Urinary bladder (tissue), 4 donors: ENCODE measurements at places on chromosomes 3 and 15. TPM values are rescaled to one million over a fixed set of nuclear protein-coding genes. Genes with fewer than 3 reads are reported as not detected.

GRCh38 chr3:18422972-18423371 is 2.2 kb downstream of the SATB1 start:
- no peak for DNase-seq

Gene SLC9A9
- total RNA-seq, result 46.2 TPM

Gene SPTSSB
- 74.9 TPM for total RNA-seq

GRCh38 chr3:151905647-151906046 is 32.2 kb downstream of the SUCNR1 start:
- DNase-seq, result no peak

Gene A4GNT
- not detected for total RNA-seq

GRCh38 chr3:58158442-58159153 is 52.2 kb downstream of the DNASE1L3 start:
- no peak for DNase-seq

Gene TMEM39A
- total RNA-seq, result 85.2 TPM

Gene CYP1A1
- total RNA-seq, result 0.26 TPM

Gene RHOV
- total RNA-seq, result 9.3 TPM

Gene RFT1
- 14.2 TPM for total RNA-seq

Gene GOLGA8M
- 2.1 TPM for total RNA-seq

DNA sequence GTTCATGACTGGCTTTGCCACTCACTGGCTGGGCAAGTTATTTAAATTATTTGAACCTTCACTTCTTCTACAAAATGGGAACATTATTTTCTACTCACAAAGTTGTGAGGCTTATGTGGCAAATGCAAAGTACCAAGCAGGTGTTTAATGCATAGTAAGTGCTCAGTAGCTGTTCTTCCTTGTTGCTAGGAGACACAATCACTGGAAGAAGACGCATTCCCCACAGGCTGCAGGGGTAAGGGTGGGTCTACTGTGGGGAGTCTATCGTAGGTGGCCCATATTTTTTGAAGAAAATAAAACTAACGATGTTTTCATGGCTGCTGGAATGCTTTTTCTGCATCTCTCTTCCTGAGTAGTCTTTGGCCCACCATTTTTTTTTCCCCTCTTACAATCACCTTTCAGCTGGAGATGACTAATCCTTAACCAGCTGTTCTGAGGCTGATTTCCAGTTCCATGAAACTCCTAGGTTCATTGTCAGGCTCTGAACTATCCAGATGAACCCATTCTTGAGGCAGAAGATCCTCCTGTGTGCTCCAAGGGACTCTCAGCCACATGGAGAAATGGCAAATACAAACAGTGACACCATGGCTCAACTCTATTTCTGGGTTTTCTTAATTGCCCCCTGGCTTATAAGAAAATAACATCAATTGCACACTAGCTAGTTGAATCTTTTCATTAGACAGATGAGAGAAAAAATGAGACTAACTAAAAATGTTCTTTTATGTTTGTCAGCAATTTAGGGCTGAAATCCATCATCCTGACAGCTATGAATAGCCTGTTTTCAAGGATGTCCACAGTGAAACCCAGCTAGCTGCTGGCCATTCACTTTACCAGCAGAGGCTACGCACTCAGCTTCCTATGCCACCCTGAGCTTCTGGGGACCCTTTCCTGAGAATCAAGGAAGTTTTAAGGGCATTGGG is 108.3 kb upstream of the ETV5 start:
- DNase-seq, result no peak

DNA sequence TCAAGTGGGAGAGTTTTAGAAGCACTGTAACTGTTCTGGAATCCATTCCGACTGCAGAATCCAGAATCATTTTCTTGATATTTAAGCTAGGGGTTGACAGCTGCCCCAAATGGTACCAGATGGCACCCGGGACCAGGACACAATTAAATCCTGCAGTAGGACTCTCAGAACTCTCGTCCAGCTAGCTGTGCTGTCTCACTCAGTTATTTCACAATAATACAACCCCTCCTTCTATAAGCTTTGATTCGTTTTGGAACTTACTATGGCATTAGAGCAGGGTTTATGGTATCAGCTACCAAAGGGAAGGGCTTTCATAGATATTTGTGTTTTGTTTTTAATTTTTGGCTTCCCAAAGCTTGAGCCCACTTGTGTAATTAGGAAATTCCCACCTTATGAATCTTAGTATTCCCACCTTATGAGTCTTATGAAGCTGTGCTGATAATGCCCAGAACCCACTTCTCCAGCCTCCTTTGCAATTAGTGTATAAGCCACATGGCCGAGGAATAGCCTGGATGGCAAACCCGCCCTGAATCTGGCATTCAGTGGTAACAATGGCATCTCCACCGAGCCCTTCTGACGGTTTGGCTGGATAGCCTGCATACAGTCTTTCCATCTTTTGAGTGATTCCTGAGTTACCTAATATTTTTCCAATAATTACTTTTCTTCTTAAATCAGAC is 120.1 kb downstream of the UACA start:
- no peak for DNase-seq

Gene CPN2
- not detected for total RNA-seq

Gene HCLS1
- 11.6 TPM for total RNA-seq

Gene CPNE9
- not detected for total RNA-seq

DNA sequence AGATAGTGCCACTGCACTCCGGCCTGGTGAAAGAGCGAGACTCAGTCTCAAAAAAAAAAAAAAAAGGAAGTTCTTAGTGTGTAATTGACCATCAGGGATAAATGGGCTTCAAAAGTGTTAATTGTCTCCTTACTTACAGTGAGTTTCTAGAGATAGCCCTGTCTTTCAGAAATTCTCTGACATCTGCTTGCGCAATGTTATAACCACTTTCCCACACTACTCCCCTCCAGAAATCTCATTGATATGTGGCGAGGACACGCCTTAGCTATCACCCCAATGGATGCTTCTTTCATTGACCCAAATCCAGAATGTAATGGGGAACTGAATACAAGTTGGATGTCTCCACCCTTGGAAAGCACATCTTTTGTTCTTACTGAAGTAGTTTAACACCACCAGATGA is 70.9 kb downstream of the GMPS start:
- no peak for DNase-seq
